Caki2 (cell line): ENCODE measurements at places on chromosomes 1 and 21.

DNA sequence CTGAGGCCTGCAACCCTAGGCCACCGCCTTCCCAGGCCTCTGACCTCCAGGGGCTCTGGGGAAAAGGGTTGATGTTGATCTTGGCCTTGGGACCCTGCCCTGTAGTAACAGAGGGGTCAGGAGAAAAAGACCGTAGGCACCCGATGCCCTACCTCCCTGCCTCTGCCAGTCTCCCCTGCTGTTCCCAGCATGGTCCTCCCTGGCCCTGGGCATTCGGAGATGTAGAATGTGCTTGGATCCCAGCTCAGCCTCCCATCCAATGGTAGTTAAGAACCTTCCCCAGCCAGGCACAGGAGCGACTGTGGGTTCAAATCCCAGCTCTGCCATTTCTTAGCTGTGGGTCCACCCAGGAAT, 72.0 kb upstream of the TARDBP start:
- DNase-seq, result no peak

DNA sequence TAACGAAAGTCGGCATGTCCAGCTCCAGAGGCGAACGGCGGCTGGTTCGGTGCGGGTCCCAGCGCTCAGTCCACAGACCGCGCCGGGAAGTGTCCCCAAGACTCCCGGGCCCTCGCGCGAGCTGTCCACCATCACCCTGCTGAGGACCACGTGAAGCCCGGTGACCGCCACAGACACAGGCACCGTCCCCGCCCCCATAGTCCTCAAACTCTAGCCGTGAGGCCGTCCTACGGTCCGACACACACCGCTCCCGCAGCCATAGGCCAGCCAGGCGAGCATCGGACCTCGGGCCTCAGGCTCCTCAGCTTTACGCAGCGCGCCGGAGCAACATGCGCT, 535 bp downstream of the SETD4 start:
- no peak for DNase-seq

DNA sequence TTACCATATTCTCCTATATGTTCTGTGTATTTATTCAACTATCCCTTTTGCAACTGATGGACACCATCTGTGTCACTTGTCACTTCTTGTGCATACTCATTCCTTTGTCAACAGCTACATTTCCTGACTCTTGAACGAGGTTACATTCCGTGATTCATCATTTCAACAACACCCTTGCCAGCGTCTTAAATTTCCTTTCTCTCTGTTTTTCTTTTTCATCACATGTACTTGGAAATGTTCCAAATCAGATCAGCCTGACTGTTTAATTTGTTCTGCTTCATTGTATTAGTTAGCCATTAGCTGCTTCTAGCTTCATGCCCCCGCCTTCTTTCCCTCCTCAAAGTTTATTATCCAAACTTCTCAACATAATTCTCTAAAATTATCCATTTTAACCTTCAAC, 173.0 kb downstream of the ADGRL4 start:
- peak; percentile 97 for DNase-seq

GRCh38 chr1:215476541-215476940, 90.6 kb upstream of the KCTD3 start:
- DNase-seq, result no peak

- DNase-seq, result peak; percentile 92
Observed at GRCh38 chr21:39445321-39446269, at the start of gene LCA5L. Gene LCA5L, minus strand, starts transcription at chr21:39445778. Its CDS starts 17,285 bp downstream, at chr21:39428493.

- DNase-seq, result no peak
Observed at GRCh38 chr21:36661511-36662309, 37.2 kb upstream of the SIM2 start.

- no peak for DNase-seq
Observed at GRCh38 chr1:208312706-208313105, 68.5 kb upstream of the PLXNA2 start.

- peak; percentile 95 for DNase-seq
Observed at GRCh38 chr1:244970744-244971551, 106.6 kb upstream of the HNRNPU start.

DNA sequence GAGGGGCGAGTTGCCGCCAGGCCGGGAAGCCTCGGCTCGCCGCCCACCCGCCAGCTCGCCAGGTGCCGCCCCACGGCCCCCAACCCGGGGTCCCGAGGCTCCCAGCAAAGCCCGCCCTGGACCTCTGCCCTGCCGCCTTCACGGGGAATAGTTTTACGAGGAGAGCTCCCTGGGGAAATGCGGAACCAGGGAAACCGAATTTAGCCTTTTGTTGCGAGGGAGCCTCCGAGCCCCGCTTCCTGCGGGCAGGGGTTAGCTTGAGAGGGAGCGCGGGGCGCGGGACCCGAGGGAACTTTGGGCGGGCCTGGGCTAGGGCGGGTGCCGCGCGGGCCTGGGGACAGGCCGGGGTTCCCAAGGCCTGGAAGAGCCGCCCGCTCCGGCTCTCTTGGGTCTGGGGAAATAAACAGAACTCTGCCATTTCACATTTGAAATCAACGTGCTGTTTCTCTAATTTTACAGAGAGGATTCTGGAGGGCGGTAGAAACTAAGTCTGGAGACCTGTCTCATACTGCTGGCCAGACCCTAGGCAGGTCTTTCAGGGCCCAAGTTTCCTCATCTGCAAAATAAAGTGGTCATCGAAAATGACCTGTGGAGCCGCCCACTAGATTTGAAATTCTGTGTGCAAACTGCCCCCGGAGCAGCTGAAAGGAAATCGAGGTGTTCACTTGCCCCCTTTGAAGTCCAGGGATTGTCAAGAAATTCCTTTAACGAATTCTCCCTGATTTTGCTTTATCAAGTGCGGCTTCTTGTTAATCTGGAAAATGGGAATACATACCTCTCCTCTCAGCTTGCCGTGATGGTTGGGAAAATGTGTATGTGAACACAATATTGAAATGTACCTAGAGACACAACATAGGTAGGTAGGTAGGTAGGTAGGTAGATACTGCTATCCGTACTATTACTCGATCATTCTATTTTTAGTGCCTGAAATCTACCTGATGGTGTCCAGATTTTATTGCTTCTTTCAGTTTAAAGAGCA, 749 bp upstream of the GLUL start:
- no peak for DNase-seq

DNA sequence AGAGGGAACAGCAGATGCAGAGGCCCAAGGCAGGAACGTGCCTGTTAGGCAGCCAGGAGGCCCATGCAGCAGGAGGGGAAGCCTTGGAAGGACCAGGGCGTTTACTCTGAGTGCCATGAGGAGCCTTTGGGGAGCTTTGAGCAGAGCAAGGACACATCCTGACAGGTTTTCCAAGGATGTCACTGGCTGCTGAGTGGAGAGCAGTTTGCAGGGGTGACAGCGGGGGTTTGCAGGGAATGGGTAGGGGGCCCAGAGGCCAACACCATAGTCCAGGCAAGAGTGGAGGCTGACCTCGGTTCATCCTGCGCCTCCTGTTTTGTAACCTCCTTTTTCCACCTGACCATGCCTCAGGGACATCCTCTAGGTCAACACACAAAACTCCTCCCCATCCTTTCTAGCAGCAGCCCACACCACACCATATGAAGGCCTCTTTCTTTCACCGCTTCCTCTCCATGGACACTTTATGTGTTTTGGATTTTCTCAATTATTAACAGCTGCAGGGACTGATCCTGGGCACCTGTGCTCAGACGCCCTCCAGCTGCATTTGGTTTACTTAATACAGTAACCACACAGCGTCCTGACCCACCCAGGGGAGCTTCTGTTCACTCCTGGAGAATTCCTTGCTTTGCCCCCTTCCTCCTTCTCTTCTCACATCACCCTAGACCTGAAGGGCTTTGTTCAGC, 528.5 kb downstream of the MATN1 start:
- no peak for DNase-seq

GRCh38 chr1:202802998-202803932, 5.0 kb downstream of the KDM5B start:
- no peak for DNase-seq

DNA sequence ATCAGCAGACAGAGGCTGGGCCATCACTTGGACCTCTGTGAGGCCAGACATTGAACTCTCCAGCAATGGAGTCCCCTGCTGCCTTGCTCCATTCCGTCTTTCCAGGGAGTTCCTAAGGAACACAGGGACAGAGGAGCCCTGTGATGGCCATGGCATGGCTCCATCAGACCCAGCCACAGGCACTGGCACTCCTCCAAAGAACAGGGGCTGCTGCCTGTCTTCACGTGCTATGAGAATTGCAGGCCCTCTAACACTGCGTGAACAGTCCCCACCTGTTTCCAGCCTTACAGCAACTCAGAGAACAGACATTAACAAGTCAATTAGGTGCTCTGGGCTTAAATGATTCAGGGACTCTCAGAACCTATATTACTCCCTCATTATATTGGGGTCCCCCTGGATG, 140.8 kb downstream of the ASTN1 start:
- no peak for DNase-seq

DNA sequence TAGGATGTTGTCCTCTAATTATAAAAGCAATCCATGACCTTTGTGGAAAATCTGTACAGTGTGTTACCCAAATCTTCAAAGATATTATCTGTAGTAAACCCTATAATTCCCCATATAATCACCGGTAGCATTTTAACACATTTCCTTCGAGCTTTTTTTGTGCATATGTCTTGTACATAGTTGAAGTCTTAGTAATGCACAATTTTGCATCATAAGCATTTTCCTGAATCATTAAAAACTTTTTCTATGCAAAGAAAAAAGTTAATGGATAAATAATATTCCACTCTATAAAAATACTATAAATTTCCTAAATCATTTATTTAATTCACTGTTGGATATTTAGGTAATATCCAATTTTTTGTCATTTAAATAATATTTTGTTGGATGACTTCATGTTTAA, 201.7 kb downstream of the RRAGC start:
- no peak for DNase-seq

DNA sequence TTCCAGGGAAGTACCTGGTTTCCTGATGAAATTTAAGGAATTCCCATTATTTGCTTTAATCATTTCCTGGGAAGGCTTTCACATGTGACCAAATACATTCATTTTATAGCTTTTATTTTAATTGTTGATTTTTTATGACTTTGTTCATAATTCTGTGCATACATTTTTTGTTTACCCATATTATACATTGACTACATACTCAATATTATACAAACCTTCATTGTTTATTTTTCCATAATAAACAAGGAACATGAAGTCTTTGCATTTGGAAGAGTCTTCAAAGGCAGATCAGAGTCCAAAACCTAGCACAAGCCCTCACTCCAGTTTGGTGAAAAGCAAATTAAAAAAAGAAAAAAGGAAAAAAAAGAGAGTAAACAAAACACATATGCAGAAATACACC, 218.3 kb upstream of the NRIP1 start:
- DNase-seq, result no peak

DNA sequence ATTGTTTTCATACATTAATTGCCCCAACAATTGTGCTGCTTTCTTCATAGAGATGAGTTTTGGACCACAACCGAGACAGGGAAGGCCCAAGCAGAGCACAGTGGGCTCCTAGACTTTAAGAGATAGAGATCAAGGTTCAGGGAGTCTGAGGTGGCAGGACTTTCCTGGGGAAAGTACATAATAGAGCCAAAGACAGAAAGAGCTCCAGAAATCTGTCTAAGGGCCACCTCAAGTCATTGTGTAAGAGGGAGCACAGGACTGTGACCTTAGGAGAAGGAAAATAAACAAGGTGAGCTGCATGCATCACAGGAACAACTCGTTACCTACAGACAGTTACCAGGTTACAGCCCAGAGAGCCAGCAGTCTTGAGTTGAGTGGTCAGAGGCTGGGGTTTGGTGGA, 41.3 kb upstream of the CR2 start:
- DNase-seq, result no peak

GRCh38 chr1:211698161-211699026, 23.0 kb upstream of the NEK2 start:
- peak; percentile 72 for DNase-seq

- DNase-seq, result no peak
Observed at GRCh38 chr1:42178249-42178648, 13.7 kb upstream of the GUCA2A start.

DNA sequence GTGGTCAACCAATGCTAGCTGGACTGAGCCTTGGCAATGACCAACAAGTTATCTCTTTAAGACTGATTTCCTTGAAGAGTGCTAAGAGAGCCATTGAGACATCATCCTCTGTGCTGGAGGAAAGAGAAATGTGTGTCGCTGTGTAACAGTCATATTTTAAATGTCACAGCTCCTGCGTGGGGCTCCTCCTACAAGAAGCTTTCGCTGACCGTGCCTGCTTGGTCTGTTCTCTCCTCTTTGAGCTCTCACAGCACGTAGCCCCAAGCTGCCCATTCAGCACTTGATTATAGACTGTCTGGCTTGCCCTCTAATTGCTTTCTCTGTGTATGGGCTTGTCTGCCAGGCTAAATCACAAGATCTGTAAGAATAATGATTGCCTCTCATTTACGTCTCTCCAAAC, 221.3 kb downstream of the FOXD2 start:
- DNase-seq, result no peak

DNA sequence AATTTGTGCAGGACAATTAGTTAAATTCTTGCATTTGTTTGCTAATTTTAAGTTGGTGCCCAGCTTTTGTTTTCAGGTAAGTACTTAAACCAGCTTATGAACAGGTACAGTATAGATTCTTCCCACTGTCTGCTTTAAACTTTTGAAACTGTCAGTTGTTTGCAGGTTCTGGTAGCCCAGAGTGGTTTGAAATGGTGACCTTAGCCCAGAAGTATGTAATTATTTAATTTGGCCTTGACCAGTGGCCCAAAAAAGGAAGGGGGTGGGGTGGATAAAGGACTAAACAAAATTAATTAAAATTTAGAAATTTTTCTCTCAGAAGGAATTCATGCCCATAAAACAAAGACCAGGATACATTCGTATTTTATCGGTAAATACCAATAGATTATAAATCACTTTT, 69.0 kb downstream of the PTBP2 start:
- no peak for DNase-seq

DNA sequence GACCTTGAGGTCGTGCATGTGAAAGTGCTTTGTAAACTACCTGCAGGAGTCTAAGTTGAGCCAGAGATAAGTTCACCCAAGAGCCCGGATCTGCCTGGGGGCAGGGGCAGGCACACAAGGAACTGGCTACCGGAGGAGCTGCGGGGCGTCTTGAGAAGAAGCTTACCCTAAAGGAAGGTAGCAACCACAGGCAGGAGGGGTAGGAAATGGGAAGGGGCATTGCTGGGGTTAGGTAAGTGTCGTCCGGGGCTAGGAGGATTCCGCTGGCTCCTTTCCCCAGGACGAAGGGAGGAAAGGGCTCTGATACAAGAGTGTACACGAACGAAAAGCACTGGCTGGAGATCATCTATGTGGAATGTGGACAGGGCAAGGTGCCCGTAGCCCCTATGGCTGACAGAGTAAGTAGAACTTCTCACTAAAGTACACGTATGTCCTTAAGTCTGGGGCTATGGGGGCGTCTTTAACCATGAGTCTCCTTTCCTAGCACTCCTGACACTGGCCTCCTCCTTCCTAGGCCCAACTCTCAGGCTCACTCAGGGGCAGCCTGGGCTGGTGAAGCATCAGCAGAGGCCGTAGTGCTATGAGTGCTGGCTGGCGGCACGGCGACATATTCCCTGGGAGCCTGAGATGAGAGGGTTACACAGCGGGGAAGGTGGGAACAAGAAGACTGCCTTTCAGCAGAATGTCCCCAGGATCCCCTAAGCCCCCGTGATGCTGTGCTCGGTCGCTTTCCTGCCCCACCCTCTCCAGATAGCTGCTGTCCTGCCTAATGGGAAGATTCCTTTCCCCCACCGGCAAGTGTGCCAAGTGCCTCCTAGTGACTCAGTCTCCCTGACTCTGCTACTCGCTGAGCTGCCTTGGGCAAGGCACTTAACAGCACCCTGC, 9.1 kb upstream of the GALNT2 start:
- DNase-seq, result no peak
